HEK293T (cell line): ENCODE measurements at places on chromosomes 2 and 18.
A peak's percentile ranks its signal among the peaks of the same experiment; 100 is the strongest.

- no peak for DNase-seq
Observed at GRCh38 chr2:10564876-10565445, 116.8 kb upstream of the ODC1 start.

DNA sequence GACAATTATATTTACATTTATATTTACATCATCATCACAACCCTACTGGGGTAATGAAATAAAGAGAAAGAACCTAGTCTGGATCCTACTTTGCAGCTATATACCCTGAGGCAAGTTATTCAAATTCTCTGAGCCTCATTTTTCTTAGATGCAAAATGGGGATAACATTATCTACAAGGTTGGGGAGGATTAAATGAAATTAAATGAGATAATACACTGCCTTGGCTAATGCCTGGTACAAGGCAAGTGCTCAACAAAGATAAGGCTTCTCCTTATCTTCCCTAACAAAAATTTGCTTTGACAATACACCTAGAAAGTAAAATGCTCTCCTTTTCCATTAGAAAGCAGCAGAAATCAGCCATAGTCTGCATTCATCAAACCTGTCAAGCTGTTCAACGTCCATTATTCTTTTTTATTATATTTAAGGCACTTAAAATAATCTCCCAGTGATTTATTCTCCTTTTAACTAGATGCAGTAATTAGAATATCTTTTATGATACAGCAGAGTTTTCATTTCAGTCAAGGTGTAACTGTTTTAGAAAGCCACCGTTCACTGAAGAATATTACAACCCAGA is 44.8 kb downstream of the TCF4 start:
- DNase-seq = no peak

GRCh38 chr2:88092773-88093172 is 25.1 kb downstream of the SMYD1 start:
- no peak for DNase-seq

DNA sequence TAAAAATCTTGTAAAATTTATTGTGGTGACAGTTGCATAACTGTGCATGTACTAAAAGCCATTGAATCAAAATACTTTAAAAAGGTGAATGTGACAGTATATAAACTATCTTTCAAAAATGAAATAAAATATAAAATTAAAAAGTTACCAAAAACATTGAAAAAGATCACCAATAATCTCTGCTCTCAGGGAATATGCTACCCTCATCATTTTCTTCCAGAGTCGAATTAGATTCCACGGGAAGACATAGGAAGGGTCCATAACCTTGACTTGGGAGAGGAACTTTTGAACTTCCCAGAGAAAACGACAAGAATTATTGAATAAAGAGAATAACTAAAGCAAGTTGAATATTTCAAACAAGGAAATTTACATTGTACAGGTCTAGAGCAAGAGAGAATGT is 649.5 kb downstream of the NUP35 start:
- no peak for DNase-seq

DNA sequence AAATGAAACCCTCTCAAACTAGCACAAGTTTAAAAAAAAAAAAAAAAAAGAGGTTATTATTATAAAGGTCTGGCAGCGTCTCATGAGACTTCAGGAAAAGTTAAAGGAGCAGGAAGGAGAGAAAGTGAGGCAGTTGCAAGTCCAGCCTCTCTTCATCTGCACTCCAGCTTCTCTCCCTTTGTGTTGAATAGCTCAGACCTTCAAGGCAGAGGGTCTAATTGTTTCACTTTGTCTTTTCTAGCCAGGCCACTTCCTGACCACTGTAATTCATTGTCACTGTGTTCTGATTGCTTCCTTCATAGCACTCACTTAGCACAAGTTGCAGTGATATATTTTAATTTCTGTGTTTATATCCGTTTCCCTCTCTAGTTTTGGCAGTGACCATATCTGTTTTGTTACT is 99.9 kb downstream of the SPATS2L start:
- no peak for DNase-seq

- no peak for DNase-seq
Observed at GRCh38 chr18:29652797-29653196, 1389.7 kb downstream of the DSC3 start.

- no peak for DNase-seq
Observed at GRCh38 chr2:57892920-57893319, 153.7 kb upstream of the VRK2 start.

DNA sequence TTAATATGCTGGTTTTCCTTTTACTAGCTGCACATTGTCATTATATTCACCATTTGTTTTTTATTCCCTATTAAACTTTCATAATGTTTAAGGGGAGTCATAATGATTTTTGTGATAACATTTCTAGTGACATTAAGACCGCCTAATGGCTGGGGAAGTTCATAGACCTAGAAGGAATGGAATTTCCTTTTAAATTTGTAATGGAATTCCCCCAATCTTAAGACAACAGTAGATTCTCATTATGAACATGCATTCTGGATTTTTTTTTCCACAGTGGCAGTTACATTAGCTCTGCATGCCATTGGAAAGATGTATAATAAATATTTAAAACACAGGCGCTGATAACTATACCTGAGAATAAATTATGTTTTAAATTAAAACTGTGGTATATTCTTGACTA is 8.4 kb downstream of the YPEL5 start:
- DNase-seq = no peak

DNA sequence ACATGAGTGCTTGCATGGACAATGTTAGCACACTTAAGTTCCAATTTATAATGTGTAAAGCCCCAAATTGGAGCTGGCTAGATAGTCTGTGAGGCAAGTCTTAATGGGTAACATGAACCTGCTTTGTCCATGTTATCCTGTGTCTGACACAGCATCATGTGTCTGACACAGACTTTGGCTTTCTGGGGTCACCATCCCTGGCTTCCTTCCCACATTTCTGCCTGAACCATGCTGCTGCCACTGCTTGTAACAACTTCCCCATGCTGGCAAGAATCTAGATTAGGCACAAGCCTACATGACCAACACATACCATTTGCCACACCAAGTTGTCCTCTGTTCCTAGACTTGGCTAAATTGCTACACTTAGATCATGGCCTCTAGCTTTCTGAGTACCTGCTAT is 49.8 kb upstream of the ZBTB7C start:
- no peak for DNase-seq

DNA sequence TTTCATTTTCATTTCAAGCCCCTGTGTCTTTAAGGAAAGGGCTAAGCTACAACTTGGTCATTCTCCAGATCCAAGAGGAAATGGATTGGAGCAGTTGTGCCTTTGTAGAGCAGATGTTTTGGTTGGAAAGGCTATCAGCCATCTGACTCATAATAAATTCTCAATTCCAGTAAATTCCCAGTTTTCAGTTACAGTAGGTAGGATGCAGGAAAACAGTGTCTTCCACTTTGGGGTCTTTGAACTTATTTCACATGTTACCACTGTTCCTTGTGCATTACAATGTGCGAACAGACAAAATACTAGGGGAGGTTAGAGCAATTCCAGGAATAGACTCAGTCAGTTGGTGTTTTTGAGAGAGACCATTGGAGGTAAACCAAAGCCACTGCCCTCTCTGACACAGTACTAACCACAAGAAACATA is 211.9 kb downstream of the BABAM2 start:
- no peak for DNase-seq

DNA sequence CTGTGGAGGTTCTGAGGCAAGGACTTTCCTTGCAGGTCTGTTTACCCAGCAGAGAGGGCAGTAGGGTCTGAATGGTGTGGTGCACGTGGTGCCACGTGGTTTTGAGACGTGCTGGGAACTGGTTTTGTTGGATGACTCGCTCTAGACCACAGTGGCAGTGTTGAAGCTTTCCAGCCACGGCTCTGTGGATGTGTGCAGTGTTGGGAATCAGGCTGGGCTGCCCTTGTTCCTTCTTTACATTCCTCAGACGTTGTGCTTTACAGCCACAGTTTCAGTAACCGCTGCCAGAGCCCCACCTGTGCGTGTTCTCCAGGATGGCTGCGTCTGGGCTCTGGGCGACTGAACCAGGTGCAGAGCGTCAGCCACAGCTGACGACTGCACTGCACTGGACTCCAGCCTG is 8.2 kb downstream of the CTDP1 start:
- no peak for DNase-seq

DNA sequence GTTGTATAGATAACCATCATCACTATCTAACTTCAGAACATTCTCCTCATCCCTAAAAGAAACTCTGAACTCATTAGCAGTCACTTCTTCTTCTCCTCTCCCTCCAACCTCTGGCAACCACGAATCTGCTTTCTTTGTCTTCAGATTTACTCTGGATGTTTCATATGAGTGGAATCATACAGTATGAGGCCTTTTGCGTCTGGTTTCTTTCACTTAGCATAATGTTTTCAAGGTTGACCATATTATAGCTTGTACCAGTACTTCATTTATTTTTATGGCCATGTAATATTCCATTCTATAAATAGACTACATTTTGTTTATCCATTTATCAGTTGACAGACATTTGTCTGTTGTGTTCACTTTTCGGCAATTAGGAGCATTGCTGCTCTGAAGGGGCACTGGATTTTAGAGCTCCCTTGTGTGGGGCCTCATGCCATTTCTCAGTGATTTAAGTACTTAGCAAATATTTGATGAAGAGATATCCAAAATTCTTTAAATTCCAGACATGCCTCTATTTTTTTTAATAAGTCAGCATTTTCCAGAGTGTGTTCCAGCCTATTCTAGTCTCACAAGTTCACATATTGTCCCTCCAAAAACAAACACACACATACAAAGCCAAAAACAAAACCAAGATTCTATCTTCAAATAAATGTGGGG is 22.5 kb upstream of the MAP3K20 start:
- no peak for DNase-seq

GRCh38 chr2:175605640-175606009 is 396.4 kb downstream of the LNPK start:
- no peak for DNase-seq

DNA sequence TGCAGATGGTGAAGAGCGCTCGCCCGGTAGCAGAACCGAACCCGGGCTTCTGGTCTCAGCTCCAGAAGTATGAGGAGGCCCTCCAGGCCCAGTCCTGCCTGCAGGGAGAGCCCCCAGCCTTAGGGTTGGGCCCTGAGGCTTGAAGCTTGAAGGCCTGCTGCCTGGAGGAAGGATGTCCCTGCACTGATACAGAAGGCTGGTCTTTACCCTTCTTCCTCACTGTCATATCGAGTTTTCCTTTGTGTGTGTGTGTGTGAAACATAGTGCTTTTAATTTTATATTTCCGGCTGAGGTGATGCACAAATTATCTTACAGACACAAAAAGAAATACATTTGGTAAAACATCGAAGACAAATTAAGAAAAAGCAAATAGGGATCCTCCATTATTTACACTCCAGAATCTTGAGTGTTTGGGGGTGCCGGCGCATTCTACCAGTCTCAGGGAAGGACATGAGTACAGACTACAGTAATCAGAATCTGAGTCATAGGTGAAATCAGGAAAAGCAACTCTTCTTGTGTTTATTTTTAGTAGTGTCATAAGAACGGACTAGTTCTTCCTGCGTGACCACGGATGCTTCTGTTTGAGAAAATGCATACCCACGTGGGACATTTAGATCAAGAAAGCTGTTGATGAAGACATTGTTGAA is 1.3 kb downstream of the DUSP28 start:
- no peak for DNase-seq

GRCh38 chr2:25337891-25338290 is 3.8 kb downstream of the DNMT3A start:
- no peak for DNase-seq

GRCh38 chr2:156903335-156903734 is 354.2 kb upstream of the GALNT5 start:
- DNase-seq = no peak

DNA sequence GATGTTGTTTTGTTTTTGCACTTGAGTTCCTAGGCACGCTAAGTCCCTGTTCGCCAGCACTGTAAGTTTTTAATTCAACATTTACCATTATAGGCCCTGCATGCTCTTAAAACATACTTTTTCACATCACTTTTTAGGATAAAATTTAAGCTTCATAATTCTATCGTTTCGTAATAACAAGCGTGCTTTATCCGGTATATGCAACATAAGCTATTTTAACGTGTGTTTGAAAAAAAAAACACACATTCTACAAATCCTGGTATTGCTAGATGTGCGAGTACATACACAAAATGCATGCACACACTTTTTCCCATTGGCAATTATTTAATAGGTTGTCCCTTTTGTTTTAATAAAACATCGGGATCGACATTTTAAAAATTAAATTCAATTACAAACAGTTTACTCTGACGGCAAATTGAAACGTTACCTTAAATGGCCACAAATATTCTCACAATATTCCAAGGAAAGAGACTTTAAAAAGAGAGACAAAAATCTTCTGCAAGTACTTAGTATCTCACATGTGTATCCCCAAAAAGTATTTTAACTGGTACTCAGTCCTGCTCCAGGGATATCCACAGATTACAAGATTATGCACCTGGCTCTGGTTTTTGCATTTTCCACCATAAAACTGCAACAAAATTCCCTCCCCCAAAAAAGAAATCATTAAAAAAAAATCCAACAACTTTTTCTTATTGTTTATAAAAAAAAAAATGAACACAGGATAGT is 1.0 kb upstream of the TCF4 start:
- no peak for DNase-seq

DNA sequence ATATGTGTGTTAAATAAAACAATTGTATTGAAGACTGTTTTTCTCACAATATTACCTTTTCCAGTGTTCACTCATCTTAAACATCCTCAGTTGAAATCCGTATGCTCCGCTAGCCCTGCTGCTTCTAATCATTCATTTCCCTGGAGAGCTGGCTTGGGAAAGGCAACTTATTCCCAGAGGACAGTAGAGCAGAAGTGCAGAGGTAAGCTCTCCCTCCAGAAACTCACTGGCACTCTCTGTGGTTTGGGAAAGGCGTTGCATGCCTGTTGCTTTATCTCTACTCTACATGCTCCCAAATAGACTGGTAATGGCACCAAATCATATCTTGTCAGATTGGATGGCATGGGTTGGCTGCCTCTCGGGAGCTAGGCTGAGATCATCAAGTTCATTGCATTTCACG is 117.1 kb upstream of the BOD1L2 start:
- peak; percentile 11 for DNase-seq

GRCh38 chr2:228590681-228591080 is 409.2 kb upstream of the SPHKAP start:
- no peak for DNase-seq

GRCh38 chr2:74575320-74575719 is 20.8 kb downstream of the DOK1 start:
- DNase-seq = no peak

DNA sequence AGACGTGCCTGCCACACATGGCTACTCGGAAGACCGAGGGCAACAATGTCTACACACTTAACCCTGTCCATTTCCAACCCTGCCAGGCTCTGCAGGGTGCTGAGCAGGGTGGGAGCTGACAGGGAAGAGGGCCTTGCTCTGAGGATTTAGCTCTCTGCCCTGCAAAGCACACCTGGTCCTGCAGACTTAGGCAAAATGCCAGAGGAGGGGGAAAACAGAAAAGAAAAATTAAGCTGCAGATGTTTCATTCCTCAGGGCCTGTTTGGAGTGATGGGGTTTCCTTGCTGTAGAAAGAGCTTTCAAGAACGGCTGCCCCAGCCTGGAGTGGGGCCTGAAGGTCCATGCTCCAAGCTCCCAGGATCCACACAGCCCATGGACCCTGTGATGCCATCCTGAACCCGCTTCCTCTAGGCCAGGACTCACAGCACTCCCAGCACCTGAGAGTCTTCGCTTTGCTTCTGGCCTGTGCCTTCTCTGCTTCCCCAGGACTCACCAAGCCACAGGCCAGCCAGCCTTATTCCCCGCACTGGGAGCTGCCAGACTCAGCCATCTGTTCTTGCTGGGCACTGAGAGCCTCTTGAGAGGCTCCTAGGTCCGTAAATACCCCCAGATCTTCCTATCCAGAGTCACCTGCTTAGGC is 9.1 kb upstream of the TEX51 start:
- DNase-seq = no peak

- no peak for DNase-seq
Observed at GRCh38 chr2:57880967-57881366, 165.6 kb upstream of the VRK2 start.
